Epithelial cell of proximal tubule (primary cell): ENCODE measurements at places on chromosomes 7 and 10. TPM values are rescaled to one million over a fixed set of nuclear protein-coding genes. Genes with fewer than 3 reads are reported as not detected.

DNA sequence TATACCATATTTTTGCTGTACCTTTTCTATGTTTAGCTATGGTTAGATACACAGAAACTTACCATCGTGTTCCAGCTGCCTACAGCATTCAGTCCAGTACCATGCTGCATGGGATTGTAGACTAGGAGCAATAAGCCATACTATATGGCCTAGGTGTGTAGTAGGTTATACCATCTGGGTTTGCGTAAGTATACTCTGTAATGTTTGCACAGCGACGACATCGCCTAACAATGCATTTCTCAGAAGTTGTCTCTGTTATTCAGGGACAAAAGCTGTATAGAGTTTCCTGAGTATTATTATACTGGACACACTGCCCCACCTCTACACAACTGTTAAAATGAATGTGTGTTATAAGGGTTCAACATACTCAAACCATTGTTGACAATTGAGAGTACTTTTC, 93.8 kb upstream of the MKI67 start:
- no peak for DNase-seq

DNA sequence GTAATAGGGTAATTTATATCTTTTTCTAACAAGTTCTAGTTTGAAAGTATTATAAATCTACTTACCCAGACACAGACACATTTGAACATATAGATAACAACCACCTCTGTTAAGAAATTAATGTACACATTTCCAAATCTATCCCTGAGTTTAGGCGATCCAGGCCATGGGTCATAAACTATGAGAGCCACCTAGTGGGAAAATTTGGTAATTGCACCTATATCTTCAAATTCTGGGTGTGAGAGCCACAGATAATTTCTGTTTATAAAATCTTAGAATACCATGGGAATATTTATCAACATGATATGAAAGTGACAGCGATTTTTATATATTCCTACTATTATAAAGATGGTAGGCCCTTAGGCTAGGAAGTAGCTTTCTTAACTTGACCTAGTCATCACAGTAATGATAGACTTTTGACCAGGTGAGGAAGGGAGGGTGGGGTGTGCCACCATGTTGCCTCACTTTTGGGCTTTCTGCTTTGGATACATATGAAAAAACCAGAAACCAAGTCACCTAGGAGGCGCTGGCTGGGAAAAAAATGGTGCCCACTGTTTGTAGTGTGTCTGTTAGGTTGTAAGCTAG, 8.0 kb upstream of the EPHA1 start:
- DNase-seq = no peak

The ASAH2B gene
- 1.6 and 3.3 TPM in 2 replicates for total RNA-seq

DNA sequence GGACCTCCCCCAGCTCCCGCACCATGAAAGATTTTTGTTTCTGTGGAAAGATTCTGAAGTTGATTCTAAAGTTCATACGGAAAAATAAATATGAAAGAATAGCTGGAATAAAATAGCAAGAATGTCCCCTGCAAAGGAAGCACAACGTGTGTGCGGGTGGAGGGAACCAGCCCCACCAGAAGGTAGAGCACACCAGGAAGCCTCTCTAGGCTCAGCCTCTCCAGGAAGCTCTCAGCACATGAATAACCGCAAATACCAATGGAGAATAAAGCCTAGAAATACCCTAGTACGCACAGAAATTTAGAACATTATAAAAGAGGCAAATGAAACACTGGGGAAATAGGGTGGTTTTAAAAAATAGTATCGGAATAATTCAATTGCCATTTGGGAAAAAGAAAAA, 24.6 kb upstream of the FAM170B start:
- no peak for DNase-seq

GRCh38 chr10:47348138-47348651, at the start of gene RBP3:
RBP3 (plus strand) TSS chr10:47348363; CDS start chr10:47348485, 122 bp downstream.
- no peak for DNase-seq

DNA sequence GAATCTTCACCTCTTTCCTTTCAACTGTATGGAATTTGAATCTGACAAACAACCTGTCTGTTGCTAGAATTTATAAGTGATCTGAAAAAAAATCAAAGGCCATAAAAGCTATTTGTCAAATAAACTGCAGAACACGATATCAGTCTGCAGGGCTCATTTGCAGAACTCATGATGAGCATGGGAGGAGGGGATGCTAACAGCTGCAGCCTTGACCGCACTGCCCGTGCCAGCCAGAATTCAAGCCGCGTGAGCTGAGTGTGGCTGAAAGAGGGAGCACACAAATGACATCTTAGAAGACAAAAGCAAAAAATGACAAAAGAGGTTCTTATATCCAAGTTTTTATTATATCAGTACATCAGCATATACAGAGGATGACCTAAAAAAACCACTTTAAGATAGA, 15.7 kb downstream of the LRRTM3 start:
- no peak for DNase-seq

The GSAP gene
- total RNA-seq = 1.2 and 3.0 TPM in 2 replicates

The CYP26C1 gene
- total RNA-seq = 0.06 and 0.43 TPM in 2 replicates

The FAM25G gene
- total RNA-seq = not detected in 2 replicates

GRCh38 chr10:16867556-16867955, 50.3 kb upstream of the RSU1 start:
- DNase-seq = peak; percentile 31

The GIMAP2 gene
- 0.07 TPM in 1 of 2 replicates, not detected in the other for total RNA-seq

DNA sequence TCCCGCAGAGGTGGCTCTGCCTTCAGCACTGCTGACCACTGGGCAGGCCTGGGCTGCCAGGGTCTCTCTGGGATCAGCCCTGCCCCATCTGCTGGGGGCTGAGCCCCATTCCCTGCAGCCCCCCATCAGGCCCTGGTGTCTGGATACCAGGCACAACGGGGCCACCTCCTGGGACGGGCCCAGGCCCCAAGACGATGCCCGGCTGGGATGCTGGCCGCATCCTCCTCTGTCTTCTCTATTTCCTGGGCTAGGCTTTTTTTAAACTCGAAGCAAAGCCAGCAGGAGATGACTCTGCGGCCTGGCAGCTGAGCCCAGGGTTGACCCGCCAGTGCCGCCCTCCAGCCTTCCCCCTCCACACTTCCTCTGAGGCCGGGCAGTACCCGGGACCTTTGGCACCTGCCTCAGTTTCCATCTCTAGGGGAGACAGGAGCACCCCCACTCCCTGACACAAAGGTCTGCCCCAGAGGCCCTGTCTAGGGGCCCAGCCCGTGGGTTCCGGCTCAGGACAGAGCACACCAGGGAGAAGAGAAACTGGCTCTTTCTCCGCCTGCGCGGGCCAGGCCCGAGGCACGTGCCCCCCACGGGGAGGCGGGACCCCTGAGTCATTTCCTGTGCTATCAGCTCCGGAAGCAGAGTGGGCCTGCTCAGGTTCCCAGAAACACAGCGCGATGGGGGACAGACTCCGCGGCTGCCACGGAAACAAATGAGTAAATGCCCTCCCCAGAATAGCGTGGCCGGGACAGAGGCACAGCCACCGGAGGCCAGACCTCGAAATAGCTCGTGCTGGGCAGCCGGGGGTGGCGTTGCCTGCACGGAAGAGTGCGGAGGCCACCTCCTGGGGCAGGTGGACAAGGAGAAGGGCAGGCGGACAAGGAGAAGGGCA, 84.6 kb upstream of the PDGFA start:
- DNase-seq = no peak

DNA sequence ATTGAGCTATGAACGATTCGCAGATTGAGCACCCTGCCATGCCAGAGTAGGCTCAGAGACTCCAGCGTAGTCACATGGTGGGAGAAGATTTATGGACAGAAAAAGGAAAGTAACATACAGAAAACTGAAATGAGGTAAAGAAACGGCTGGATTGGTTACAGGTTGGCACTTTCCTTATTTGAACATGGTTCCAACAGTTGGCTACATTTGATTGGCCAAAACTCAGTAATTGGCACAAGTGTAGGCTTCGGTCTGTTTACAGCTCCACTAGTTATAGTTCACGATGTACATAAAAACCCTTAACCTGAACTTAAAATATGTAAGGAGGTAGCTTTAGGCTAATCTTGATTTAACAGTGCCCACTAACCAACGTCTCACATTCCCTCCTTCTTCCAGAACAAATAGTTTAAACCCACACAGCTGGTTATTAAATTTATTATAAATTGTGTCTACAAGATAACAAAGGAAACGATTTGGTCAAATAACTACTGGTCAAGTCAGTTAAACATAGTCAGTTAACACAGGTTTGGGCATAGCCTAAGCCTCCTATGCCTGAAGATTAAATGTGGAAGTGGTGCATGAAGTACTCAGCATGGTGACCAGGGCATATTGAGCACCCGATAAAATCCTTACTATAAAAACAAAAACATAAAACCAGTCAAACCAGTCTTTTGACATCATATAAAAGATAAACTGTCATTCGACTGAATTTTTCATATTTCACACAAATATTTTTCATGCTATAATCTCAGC, 17.9 kb upstream of the MTERF1 start:
- no peak for DNase-seq

DNA sequence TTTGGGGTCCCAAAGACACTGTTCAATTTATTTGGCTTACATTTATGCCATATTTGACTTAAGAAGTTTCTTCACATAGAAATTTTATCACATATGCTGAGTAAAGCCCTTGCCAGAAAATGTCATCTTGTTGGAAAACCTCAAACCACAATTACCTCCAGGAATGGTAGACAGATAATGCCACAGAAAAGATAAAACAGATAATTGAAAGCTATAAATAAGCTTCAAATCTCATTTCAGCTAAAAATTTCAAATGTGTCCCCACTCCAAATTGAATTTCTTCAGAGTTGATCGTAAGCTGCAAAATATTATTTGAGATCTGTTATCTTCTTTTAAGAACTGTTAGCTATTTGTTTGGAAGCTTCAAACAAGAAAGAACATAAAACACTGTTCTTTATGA, 176.4 kb upstream of the PTN start:
- DNase-seq = no peak

GRCh38 chr10:60963441-60964256, 19.7 kb upstream of the RHOBTB1 start:
- no peak for DNase-seq
